Left renal pelvis (tissue), 4 donors: ENCODE measurements at places on chromosomes 11 and 22. TPM values are rescaled to one million over a fixed set of nuclear protein-coding genes. Genes with fewer than 3 reads are reported as not detected.

- no peak for DNase-seq
Observed at GRCh38 chr11:100340466-100341319, 346.4 kb upstream of the ARHGAP42 start.

The MAPK8IP2 gene
- 3.5 TPM for polyA plus RNA-seq

- DNase-seq: no peak
Observed at GRCh38 chr11:113518716-113519495, 43.7 kb upstream of the DRD2 start.

- DNase-seq: no peak
Observed at GRCh38 chr22:47369020-47369419, 606.6 kb downstream of the TBC1D22A start.

DNA sequence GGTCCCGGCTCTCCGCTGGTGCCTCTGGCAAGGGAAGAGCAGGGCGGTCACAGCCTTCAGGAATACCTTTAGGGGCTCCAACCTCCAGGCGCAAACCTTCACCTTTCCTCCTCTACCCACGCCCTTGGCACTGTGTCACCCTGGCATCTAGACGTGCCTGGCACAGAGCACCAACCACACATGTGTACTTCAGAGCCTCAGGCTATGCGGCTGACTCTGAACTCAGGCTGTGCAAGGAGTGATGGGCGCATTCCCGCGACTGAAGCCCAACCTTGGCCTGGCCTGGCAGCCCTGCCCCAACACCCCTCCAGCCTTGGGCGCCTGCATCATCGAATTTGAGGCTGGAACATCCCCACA lies 11.4 kb downstream of the SCARF2 start:
- no peak for DNase-seq

DNA sequence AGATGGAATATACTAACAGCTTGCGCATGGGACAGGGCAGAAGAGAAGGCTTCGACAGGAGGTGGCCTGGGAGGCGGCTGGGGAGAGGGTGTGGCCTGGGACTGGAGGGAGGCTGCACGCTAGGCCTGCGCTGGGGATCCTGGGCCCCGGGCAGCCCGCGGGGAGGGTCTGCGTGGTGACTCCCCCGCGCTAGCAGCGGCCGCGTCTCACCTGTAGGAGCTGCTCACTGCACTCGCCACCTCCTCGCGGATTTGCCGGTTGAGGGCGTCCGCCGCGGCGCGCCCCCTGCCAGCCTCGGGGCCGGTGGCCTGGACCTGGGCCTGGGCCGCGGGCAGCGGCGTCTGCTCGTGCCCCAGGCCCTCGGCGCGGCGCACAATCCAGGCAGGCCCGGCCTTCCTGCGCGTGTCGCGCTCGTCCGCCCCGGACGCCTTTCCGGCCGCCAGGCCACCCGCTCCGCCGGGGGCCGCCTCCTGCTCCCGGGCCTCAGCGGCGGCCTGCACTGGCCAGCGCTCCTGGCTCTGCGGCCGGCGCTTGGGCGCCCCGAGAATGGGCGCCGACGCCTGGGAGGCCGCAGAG lies 1.5 kb downstream of the MAP6 start:
- peak; percentile 12 for DNase-seq

The PKNOX2 gene
- 12.6 TPM for polyA plus RNA-seq

The UPB1 gene
- 1.1 TPM for polyA plus RNA-seq

GRCh38 chr11:35919244-35919643 lies 24.6 kb upstream of the LDLRAD3 start:
- no peak for DNase-seq

The CNIH2 gene
- polyA plus RNA-seq: 3.6 TPM
